ENCODE measurements at places on chromosomes 1 and 21.

- no peak for DNase-seq
Measured at GRCh38 chr1:15918962-15919715, 56.8 kb downstream of the ZBTB17 start.

- no peak for DNase-seq
Measured at GRCh38 chr21:16509476-16509875, 779.7 kb downstream of the USP25 start.

- DNase-seq: no peak
Measured at GRCh38 chr1:92037400-92037799, 7.6 kb downstream of the EPHX4 start.

GRCh38 chr1:79042539-79042938 lies 36.0 kb upstream of the ADGRL4 start:
- no peak for DNase-seq

GRCh38 chr1:162856260-162856659 lies 4.7 kb downstream of the CCDC190 start:
- no peak for DNase-seq

GRCh38 chr1:166153525-166154314 lies 13.1 kb downstream of the FAM78B start:
- no peak for DNase-seq

GRCh38 chr1:145963265-145964019 lies 933 bp downstream of the ANKRD34A start:
- DNase-seq: no peak

DNA sequence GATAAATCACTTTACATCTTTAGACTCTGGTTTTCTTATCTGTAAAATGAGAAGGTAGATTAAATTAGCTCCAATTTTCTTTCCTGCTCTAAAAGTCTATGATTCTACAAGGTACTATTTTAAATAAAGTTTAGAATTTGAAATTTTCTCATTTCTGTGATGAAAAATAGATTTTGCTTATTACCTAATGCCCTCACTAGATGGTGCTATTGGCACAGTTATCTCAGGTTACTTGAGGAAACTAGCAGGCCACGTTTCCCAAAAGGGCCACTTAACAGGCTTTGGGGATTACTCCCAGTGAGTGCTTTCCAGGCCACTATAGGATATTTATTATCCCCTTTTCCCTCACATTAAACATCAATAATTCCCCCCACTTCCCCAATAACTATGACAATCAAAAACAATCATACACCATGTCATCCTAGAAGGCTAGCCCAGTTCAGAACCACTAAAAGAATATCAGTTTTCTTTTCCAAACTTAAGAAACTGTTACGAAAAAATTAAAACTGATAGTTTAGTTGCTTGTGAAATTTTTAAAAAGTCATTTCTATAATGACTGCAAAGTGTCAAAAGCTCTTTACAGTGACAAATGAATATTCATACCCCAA lies 30.6 kb downstream of the OMA1 start:
- DNase-seq: no peak

DNA sequence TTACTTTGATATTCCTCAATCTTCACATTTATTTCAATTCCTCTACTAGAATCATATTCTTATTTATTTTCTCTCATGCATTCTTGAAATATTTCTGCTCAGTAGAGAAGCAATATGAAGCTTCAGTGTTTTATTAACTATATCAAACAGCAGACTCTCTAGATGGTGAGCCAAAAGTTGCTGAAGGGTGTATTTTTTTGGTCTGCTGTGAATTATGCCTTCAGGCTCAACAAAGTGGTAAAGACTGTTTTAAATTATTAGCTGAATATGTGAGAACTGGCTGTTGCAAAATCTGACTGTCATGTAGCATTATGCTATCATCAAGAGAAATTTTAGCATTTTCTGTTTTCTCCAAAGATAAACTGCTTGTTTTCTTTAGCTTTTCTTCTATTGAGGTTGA lies 24.9 kb upstream of the CDC42BPA start:
- no peak for DNase-seq

GRCh38 chr1:15727424-15727823 lies 8.6 kb upstream of the SLC25A34 start:
- no peak for DNase-seq

GRCh38 chr1:186927884-186928283 lies 99.1 kb downstream of the PLA2G4A start:
- DNase-seq: no peak

DNA sequence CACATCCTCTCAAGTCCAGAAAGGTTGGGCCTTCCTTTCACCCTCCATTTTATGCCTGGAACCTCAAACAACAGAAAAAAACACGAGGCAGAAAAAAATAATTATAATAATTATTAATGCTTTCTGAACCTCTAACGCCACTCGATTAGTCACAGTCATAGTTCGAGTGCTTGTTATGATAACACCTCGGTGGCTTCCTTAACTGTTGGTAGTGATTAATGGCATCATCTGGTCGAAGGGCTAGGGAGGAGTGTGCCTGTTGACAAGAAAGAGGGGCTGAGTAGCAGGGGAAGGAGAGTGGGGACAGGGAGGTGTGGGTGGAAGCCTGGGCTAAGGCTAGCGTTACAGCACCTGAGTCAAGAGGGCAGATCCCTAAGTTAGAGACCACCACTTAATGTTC lies 21.3 kb upstream of the IL10 start:
- no peak for DNase-seq

DNA sequence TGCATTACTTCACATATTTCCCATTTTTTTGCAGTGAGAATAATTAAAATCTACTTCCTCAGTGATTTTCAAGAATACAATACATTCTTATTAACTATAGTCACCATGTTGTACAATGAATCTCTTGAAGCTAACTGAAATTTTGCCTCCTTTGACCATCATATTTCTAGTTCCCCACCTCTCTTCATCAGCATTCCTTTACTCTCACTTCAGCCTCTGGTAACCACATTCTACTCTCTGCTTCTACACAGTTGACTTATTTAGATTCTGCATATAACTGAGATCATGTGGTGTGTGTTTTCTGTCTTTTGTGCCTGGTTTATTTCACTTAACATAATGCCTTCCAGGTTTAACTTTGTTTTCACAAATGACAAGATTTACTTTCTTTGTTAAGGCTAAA lies 304.4 kb upstream of the LYPLAL1 start:
- DNase-seq: no peak

GRCh38 chr21:27703791-27704190 lies 736.9 kb upstream of the ADAMTS5 start:
- DNase-seq: no peak

- DNase-seq: no peak
Measured at GRCh38 chr1:224213438-224214119, 30.5 kb downstream of the DEGS1 start.

- no peak for DNase-seq
Measured at GRCh38 chr1:116533429-116533820, 37.4 kb downstream of the CD58 start.

DNA sequence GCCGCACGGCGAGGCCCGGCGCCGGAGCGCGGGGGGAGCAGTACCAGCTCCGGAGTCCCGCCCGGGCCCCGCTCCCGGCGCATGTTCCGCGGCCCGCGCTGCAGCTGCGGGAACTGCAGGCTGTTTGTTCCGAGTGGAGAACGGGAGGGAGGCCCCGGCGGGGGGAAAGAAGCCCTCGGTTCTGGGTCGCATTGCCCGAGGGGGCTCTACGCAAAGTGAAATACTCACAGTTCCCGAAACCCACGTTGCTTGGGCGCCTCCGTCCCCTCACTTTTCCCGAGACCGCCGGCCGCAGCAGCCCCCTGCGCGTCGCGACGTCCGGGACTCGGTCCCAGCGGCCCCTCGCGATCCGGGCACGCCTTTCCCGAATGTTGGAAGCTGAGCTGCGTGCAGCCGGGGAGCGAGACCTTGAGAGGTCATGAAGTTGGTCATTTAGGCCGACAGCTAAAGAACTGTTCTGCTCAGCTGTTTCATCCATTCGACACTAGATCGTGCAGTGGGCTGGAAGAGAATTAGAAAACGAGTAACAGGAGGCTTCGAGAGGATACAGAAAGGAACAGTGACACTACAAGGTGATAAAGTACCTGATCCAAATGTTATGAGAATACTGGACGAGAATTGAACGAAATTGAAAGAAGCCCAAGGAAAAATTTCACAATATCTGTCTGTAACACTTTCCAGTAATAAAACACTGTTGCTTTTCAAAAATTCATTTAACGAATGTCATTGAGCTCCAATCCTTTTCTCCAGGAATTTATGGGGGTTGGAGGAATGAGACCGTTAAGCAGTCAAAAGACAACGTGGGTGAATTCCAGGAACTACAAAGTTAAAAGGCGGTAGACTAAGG lies 657 bp upstream of the LIN9 start:
- DNase-seq: no peak

Measured in cortex of kidney (tissue), 1 donor.